ENCODE measurements at places on chromosomes 5 and 9.

- DNase-seq: no peak
Measured at GRCh38 chr5:65923339-65923738, 3.0 kb upstream of the ERBIN start.

DNA sequence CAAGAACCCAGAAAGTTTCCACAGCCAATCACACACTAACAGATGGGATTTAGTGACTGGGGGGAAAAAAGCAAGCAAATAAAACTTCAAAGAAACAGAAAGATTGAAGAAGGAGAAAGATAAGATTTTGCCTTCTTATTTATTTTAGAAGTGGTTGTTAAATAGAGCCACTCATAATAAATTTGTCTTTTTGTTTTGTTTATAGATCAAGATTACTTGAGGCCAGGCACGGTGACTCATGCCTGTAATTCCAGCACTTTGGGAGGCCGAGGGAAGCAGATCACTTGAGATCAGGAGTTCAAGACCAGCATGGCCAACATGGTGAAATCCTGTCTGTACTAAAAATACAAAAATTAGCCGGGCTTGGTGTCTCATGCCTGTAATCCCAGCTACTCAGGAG is 94.9 kb upstream of the RANBP3L start:
- no peak for DNase-seq

GRCh38 chr5:59620535-59621212 is 272.9 kb downstream of the PDE4D start:
- no peak for DNase-seq

GRCh38 chr5:151661968-151662732 is 24.6 kb downstream of the SPARC start:
- no peak for DNase-seq

GRCh38 chr9:137300567-137301080 is 1.4 kb downstream of the NRARP start:
- DNase-seq: peak; percentile 70

- peak; percentile 44 for DNase-seq
Measured at GRCh38 chr9:134226221-134226930, 62.0 kb upstream of the RNU6ATAC start.

GRCh38 chr9:136525207-136525606 is 20.6 kb downstream of the NOTCH1 start:
- peak; percentile 33 for DNase-seq

GRCh38 chr5:177552839-177553455 is 1.4 kb downstream of the FAM193B start:
- DNase-seq: peak; percentile 33

- peak; percentile 40 for DNase-seq
Measured at GRCh38 chr5:176577312-176578176, 28.4 kb downstream of the CDHR2 start.

DNA sequence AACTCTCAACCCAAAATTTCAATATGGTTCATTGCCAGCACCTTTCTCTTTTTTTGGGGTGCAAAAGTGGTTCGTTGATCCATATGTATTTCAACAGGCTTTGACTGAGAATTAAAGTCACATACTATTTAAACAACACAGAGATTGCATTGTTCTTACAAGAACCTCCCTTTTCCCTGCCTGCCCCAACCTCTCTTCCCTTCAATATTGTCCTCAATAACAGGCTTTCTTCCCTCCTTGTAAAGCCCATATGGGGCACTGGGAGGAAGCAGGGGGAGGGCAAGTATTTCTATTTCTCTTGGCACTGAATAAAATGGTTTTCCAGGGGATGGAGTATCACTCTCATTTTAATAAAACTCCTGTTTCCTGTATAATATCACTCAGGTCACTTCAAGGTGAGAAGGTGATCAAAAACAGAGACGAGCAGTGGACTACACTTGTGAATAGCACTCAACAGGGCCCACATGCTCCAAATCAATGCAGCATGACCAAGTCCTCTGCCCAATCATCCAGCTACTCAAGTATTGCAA is 65.1 kb downstream of the EFNA5 start:
- no peak for DNase-seq

DNA sequence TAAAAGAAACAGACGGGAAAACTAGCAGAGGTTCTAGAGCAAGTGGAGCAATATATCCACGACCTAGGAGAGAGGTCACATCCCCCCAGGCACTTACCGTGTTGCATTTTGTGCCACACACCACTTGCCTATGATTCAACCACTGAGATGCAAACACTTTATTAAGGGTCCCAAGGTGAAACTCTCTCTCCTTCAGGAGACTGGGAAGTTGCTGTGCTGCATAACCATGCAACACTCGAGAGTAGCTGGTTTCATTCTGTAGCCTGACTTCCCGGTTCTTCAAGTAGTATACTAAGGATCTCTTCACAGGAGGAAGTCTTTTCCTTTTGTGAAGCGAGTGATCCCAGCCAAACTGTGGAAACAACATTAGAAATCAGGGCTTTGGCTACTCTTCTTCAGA is 1.6 kb downstream of the DCAF12 start:
- no peak for DNase-seq

DNA sequence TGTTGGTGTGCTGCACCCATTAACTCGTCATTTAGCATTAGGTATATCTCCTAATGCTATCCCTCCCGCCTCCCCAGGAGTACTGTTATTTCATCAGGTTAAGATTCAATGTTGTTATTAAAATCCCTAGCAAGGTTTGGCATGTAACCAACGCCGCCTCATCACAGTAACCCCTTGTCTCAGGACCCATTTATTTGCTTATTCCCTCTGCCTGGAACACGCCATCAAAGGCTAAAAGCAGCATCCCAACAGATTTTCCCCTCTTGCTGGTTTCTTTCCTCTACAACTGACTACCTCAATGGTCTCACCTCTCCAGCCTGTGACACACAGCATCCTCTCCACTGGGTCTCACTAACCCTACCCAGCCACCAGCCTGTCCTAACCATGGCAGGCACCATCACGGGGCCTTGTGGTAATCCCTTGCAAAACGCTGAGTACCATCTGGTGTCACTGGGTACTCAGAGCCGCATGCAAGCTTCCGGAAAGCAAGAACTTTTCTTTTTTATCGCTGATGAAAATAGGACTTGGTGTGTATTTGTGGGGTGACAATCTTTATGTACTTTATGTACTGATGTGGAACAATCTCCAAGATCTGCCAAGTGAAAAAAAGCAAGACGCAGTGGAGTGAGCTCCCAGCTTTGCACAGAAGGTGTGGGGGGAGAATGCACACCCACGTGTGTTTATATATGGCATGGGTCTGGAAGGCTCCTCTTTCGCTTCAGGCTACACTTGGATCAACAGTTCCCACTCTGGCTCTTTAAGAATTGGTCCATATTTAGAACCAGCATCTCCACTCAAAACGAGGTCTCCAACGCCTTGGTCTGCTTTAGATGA is 6.1 kb downstream of the RPS14 start:
- DNase-seq: no peak

- no peak for DNase-seq
Measured at GRCh38 chr9:69370430-69370829, 45.4 kb downstream of the ENTREP1 start.

DNA sequence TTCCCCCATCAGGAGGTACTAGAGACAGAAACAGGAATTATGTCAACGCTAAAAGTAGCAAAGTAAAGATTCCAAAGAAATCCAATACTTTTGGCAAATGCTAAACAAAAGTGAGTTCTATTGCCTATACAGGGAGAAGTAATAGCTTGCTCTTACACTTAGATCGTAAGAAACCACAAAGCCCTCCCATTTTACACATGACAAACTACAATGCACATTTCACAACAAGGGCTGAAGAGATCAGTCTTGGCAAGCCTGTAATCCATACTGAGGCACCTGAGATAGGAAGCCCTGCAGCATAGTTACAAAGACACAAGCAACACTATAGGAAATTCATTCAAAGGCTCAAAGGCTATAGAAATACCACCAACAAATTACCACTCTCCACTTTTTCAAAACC is 7.7 kb downstream of the HNRNPK start:
- no peak for DNase-seq

- DNase-seq: peak; percentile 69
Measured at GRCh38 chr9:136697146-136697820, 10.0 kb upstream of the AGPAT2 start.

GRCh38 chr9:127045148-127045547 is 77.3 kb downstream of the ANGPTL2 start:
- DNase-seq: no peak

GRCh38 chr5:133950821-133951612 is 17.4 kb downstream of the C5orf15 start:
- DNase-seq: no peak

- DNase-seq: no peak
Measured at GRCh38 chr5:113061846-113062780, 85.5 kb downstream of the DCP2 start.

- DNase-seq: peak; percentile 72
Measured at GRCh38 chr9:129026442-129027223, 1.5 kb downstream of the SH3GLB2 start.

DNA sequence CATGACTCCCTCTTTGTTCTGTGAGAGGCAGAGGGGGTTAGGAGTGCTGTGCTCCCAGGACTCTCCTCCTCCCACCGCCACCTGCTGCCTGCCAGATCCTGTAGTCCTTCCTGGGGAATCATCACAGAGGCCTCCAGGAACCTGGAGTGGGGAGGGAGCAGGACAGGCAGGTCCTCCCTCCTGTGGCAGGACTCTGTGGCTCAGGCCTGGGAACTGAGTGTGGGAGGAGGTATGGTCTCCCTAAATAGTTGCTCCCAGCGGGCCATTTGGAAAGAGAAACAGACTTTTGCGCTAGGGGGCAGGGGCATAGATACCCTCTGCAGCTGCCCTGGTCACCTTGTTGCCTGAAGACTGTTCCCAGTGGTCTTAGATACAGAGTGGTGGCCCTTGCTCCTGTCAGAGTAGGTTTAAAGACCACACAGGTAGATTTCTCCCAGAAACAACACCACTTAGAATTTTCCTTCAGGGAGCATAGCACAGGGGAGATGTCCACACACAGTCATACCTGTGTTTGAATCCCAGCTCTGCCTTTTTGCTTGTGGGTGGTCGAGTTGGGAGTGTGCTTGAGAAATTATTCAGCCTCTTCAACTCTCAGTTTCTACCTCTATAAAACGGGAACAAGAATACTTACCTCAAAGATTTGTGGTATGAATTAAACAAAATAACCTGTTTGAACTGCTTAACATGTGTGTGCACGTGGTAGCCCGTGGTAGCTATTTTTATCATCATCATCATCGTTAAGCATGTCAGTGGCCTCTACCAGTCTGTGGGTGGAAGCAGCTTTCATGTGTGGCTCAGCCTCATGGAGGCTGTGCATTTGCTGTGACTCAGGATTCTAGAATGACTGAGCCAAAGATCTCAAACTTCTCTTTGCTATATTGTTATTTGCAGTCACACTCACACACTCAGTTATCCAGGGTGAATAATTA is 55.8 kb downstream of the SLC22A5 start:
- DNase-seq: no peak

GRCh38 chr9:81649475-81650240 is 39.7 kb downstream of the TLE1 start:
- peak; percentile 88 for DNase-seq

GRCh38 chr5:99037668-99038067 is 108.9 kb upstream of the CHD1 start:
- no peak for DNase-seq

GRCh38 chr5:150197476-150197875 is 7.6 kb downstream of the SLC6A7 start:
- DNase-seq: no peak

DNA sequence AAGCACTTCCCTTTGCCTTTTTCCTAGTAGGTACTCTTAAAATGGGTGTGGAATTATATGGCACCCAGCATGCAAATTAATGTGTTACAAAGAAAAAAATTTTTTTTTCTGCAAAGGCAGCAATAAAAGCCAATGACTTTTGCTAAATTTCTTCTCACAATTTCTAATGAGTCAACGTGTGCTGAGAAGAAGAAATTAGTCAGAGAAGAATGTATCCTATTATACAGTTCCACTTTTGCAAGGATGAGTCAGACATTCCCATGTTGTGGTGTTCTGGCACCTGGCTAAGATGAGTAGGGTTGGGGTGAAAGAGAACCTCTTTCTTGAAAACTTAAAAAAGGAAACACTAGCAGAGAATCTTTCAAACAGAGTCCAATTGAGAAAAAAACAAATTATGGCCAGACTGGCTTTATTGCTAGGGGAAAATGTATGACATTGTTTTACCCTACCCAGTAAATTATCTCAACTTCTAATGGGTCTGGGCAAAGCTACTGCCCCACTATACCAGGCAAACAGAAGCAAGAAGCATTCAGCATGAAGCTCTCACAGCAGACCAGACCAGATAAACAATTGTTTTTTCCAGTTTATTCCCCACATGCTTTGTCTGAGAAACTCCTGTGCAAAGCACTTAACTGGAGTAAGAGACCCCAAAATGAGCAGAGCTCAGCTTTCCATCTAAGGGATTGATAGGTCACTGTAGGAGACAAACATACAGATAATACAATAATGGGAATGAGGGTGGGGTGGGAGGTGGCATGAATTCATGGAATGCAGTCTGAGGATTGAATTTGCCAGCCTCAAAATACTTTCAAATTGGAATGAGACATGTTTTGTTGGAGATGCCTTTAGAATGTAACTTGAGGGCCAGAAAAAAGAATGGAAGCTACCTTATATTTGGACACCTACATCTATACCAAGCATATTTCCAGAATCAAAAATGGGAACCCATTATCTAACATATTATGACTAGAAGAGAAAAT is 220.8 kb upstream of the RFX3 start:
- no peak for DNase-seq

DNA sequence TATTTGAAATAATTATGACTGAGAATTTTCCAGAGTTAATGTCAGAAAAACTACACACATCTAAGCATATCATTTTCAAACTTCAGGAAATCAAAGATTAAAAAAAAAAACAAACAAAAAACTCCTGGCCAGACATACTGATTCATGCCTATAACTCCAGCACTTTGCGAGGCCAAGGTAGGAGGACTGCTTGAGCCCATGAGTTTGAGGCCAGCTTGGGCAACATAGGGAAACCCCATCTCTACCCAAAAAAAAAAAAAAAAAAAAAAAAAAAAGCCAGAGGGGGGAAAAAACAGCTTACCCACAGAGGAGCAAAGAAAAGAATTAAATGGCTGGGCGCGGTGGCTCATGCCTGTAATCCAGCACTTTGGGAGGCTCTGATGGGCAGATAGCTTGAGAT is 22.4 kb downstream of the EFCAB9 start:
- no peak for DNase-seq

GRCh38 chr5:13643196-13643595 is 301.3 kb downstream of the DNAH5 start:
- DNase-seq: no peak

DNA sequence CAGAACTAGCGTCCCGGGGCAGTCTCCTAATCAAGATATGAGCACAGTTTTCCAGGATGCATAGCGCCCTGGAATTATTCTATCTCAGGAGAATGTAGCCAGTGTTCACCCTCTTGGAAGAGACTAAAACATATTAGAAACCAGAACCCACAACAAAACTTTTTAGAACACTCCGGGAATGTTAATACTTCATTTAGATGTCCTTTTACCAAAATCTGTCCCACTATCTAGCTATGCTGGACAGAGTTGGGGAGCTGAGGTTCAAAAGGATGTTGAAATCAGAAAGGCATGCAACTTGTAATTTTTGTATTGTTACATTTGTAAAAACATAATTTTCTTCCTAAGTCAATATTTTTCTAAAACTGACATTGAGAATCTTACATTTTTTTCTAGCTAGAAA is 386.5 kb upstream of the RFX3 start:
- no peak for DNase-seq

Measured in eye (tissue), 1 donor.